ENCODE measurements at places on chromosomes 4 and X. TPM values are rescaled to one million over a fixed set of nuclear protein-coding genes. Genes with fewer than 3 reads are reported as not detected.

The IL13RA2 gene
- total RNA-seq = 440 TPM

The TRMT44 gene
- total RNA-seq = 14.1 TPM

The CLDN2 gene
- total RNA-seq = not detected

The TCEAL3 gene
- 19.3 TPM for total RNA-seq

The DACH2 gene
- total RNA-seq = not detected

The SSX2 gene
- not detected for total RNA-seq

The FTSJ1 gene
- 35.8 TPM for total RNA-seq

The BEND4 gene
- total RNA-seq = 0.09 TPM

The SHOX gene
- not detected for total RNA-seq

The H2AZ1 gene
- total RNA-seq = 120 TPM

The XPNPEP2 gene
- total RNA-seq = 1.9 TPM

Data from smooth muscle cell of bladder (primary cell).